Neural crest cell (in vitro differentiated cells): ENCODE measurements at places on chromosomes 11 and 22. TPM values are rescaled to one million over a fixed set of nuclear protein-coding genes. Genes with fewer than 3 reads are reported as not detected.

ABCC8 gene
- total RNA-seq = 4.6 and 6.1 TPM in 2 replicates

TTC36 gene
- total RNA-seq = 1.1 and 1.2 TPM in 2 replicates

LIF gene
- total RNA-seq = 0.57 and 1.1 TPM in 2 replicates

COMMD9 gene
- 77.4 and 85.8 TPM in 2 replicates for total RNA-seq

MADD gene
- total RNA-seq = 56.2 and 59.2 TPM in 2 replicates

PACSIN3 gene
- 56.4 and 57.0 TPM in 2 replicates for total RNA-seq

SLC22A6 gene
- not detected in 2 replicates for total RNA-seq

CCDC87 gene
- total RNA-seq = 0.93 and 1.1 TPM in 2 replicates

TRIM51 gene
- not detected in 2 replicates for total RNA-seq

ZNF215 gene
- 10.2 and 11.2 TPM in 2 replicates for total RNA-seq

MARK2 gene
- 42.4 and 42.9 TPM in 2 replicates for total RNA-seq

SMTNL1 gene
- total RNA-seq = not detected in 2 replicates

TEX12 gene
- total RNA-seq = 0.41 TPM in 1 of 2 replicates, not detected in the other

- no peak overlapping the region for H3K27ac ChIP-seq
- no peak overlapping the region for H3K4me3 ChIP-seq
- peaks cover 5% of the 10 kb centered on the region for H3K4me1 ChIP-seq
- DNase-seq = no peak
- peaks cover 25% of the 10 kb centered on the region for H3K27me3 ChIP-seq
Measured at GRCh38 chr22:48353116-48353947, 1474.3 kb downstream of the BRD1 start.

DNA sequence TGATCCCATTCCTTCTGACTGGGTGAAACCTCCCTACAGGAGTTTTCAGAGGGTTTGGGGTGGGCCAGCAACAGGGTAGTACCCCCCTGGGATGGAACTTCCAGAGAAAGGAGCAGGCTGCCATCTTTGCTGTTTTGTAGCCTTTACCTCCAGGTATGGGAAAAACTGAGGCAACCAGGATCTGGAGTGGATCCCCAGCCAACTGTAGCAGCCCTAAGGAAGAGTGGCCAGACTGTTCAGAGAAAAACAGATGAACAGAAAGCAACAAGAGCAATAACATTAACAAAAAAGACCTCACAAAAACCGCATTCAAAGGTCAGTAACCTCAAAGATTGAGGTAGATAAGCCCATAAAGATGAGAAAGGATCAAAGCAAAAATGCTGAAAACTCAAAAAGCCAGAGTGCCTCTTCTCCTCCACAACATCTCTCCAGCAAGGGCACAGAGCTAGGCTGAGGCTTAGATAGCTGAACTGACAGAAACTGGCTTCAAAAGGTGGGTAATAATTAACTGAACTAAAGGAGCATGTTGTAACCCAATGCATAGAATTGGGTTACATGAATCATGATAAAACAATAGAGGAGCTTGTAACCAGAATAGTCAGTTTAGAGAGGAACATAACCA lies 1288.6 kb upstream of the CNTN5 start:
- DNase-seq = no peak
- H3K36me3 ChIP-seq = no peaks in the 10 kb centered on the region
- no peaks in the 10 kb centered on the region for H3K4me1 ChIP-seq
- H3K27ac ChIP-seq = no peak overlapping the region
- H3K4me3 ChIP-seq = no peak overlapping the region
- H3K27me3 ChIP-seq = no peaks in the 10 kb centered on the region

- no peak overlapping the region for H3K27ac ChIP-seq
- H3K4me3 ChIP-seq = no peak overlapping the region
- H3K4me1 ChIP-seq = peaks cover 17% of the 10 kb centered on the region
- H3K27me3 ChIP-seq = no peaks in the 10 kb centered on the region
- no peak for DNase-seq
- H3K36me3 ChIP-seq = peaks cover 9% of the 10 kb centered on the region
Measured at GRCh38 chr11:115452241-115452640, 52.0 kb downstream of the CADM1 start.

GRCh38 chr11:118791961-118792569 lies 1.1 kb upstream of the DDX6 start:
- H3K36me3 ChIP-seq = peaks cover 9% of the 10 kb centered on the region
- no peak for DNase-seq
- peak overlapping the region; percentile 98 for H3K27ac ChIP-seq

- no peak overlapping the region for H3K4me3 ChIP-seq
- peaks cover 35% of the 10 kb centered on the region for H3K4me1 ChIP-seq
- no peak for DNase-seq
Measured at GRCh38 chr11:15852179-15852578, 504.2 kb downstream of the SOX6 start.

GRCh38 chr11:15568440-15568839 lies 453.7 kb downstream of the INSC start:
- H3K36me3 ChIP-seq = peaks cover 9% of the 10 kb centered on the region
- H3K27ac ChIP-seq = no peak overlapping the region
- H3K4me1 ChIP-seq = peaks cover 31% of the 10 kb centered on the region
- DNase-seq = no peak
- no peaks in the 10 kb centered on the region for H3K27me3 ChIP-seq
- H3K4me3 ChIP-seq = no peak overlapping the region

- H3K27me3 ChIP-seq = peaks cover 92% of the 10 kb centered on the region
- peak overlapping the region; percentile 82 for H3K4me3 ChIP-seq
- H3K4me1 ChIP-seq = peaks cover 11% of the 10 kb centered on the region
- H3K36me3 ChIP-seq = peaks cover 3% of the 10 kb centered on the region
- H3K27ac ChIP-seq = no peak overlapping the region
- no peak for DNase-seq
Measured at GRCh38 chr11:101126551-101127196, 2.9 kb downstream of the PGR start.

DNA sequence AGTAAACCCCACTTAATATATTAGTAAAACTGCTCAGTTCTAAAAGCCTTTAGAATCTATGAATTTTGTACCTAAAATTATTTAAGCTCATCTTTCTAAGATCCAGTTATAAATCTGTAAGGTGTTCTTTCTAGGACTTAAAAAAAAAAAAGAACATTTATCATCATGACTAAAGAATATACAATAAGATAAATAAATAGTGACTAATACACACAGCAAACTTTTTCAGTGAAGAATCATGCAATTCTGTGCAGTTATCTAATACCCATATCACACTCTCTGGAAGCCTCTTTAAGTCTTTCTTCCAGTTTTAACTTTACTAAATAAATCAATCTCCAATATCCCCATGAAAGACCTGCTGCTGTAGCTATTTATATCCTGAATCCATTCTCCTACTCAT lies 59.8 kb downstream of the CEP57 start:
- H3K27me3 ChIP-seq = no peaks in the 10 kb centered on the region
- H3K27ac ChIP-seq = no peak overlapping the region
- no peaks in the 10 kb centered on the region for H3K36me3 ChIP-seq
- peaks cover 4% of the 10 kb centered on the region for H3K4me1 ChIP-seq
- no peak for DNase-seq
- H3K4me3 ChIP-seq = no peak overlapping the region

DNA sequence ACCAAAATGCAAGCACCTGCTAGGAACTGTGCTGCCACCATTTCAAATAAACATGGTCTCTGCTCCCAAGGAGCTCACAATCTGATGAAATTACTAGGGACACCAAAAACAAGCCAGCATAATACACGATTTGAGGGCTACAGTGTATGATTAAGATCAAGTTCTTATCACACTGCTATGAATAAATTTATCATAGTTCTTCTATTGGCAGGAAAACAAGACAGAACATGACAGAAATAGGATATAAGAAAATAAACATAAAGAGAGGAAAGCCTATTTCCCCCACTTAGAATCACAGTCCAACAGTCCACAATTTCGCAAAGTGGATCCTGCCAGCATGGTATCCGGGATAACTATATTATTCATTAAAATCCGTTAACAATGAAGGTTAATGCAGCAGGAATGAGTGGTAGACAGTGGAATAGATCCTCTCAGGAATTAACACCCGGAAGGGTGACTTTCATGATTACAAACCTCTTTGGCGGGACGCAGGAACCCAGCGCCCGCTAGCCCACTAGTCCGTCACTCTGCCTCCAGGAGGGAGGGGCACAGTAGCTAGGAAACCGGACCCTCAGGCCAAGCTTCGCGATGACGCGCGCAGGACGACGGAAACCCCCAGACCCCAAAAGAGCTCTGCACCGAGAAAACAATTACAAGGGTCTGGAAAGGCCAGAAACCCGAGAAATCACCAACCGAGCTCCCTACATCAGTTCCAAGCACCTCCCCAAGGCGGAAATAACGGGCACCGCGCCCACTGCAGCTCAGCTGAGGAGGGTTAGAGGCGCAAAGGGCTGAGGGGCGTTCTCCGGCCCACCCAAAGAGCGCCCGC lies 607 bp downstream of the CCDC82 start:
- H3K36me3 ChIP-seq = peaks cover 19% of the 10 kb centered on the region
- H3K27me3 ChIP-seq = no peaks in the 10 kb centered on the region
- H3K4me3 ChIP-seq = peak overlapping the region; percentile 98

DNA sequence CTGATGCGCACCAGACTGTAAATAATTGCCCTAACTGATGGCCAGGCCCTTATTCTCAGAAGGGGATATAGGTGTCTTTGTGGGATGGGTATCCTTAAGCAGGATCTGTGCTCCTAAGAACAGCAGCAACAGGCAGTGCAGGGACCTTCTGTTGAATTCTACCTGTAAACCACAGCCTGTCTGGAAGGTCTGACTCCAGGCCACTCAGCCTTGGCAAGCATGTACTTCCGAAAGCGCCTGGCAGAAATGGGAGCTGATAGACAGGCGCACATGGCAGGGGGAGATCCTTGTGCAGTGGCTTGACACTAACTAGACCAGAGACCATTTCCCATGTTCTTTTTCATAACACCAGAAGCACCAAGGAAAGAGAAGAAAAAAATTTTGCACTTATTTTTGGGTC lies 59.0 kb downstream of the C22orf31 start:
- peaks cover 48% of the 10 kb centered on the region for H3K4me1 ChIP-seq
- no peaks in the 10 kb centered on the region for H3K27me3 ChIP-seq
- peak overlapping the region; percentile 60 for H3K4me3 ChIP-seq
- no peak for DNase-seq

- peaks cover 2% of the 10 kb centered on the region for H3K27me3 ChIP-seq
- H3K27ac ChIP-seq = no peak overlapping the region
- H3K4me3 ChIP-seq = no peak overlapping the region
- DNase-seq = no peak
- no peaks in the 10 kb centered on the region for H3K36me3 ChIP-seq
Measured at GRCh38 chr11:119525180-119525866, 102.4 kb upstream of the THY1 start.

DNA sequence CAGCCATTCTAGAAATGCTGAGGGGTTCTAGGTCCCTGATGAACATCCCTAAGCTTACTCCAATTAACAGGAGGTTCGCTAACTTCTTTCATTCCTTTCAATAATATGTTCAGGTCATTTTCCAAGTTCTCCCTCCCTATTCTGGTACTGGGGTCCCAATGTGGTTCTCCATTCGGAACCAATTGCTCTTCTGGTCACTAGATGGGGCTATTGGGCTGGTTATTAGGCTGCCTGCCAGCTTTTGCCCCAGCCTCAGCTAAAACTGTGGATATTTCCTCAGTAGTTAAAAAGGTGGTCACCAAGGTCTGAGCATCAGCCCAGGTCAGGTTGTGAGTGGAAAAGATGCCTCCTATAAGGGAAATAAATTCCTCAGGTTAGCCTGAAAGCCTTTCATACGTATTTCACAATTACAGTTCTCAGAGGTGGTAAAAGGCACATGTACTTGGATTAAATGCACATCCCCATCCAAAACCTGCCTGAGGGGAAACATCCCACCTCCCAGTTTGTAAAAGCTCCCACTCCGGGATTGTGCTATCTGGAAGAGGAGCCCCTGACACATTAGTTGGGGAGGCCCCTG lies 161.1 kb upstream of the CCDC179 start:
- no peak overlapping the region for H3K4me3 ChIP-seq
- no peak overlapping the region for H3K27ac ChIP-seq
- H3K4me1 ChIP-seq = no peaks in the 10 kb centered on the region
- H3K36me3 ChIP-seq = no peaks in the 10 kb centered on the region

DNA sequence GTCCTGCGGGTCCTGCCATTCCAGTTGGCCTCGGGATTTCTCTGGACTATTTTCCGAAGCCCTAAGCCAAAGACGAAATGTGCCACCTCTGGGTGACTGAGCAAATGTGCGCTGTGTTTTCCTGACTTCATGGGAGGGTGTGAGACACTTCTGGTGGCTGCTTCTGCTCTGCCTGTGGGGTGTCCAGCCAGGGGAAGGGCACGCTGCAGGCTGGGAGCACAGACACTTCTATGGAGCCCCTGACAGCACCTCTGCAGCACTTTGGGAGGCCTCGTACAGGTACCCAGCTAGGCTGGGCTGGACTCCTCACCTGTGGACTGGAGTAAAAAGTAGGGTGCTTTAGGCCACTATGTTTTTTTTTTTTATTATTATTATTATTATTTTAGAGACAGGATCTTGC lies 17.7 kb downstream of the TANGO2 start:
- no peak overlapping the region for H3K4me3 ChIP-seq
- H3K36me3 ChIP-seq = peaks cover 3% of the 10 kb centered on the region
- H3K27me3 ChIP-seq = no peaks in the 10 kb centered on the region
- H3K27ac ChIP-seq = no peak overlapping the region

GRCh38 chr22:48316257-48317250 lies 1511.1 kb downstream of the BRD1 start:
- H3K36me3 ChIP-seq = peaks cover 3% of the 10 kb centered on the region
- H3K27ac ChIP-seq = no peak overlapping the region
- no peak for DNase-seq

- H3K27me3 ChIP-seq = peaks cover 2% of the 10 kb centered on the region
- H3K27ac ChIP-seq = peak overlapping the region; percentile 76
Measured at GRCh38 chr11:130528298-130529261, 80.1 kb downstream of the ADAMTS15 start.

- H3K36me3 ChIP-seq = peaks cover 30% of the 10 kb centered on the region
- H3K4me3 ChIP-seq = no peak overlapping the region
Measured at GRCh38 chr22:10961043-10961860, 4566.7 kb upstream of the OR11H1 start.

DNA sequence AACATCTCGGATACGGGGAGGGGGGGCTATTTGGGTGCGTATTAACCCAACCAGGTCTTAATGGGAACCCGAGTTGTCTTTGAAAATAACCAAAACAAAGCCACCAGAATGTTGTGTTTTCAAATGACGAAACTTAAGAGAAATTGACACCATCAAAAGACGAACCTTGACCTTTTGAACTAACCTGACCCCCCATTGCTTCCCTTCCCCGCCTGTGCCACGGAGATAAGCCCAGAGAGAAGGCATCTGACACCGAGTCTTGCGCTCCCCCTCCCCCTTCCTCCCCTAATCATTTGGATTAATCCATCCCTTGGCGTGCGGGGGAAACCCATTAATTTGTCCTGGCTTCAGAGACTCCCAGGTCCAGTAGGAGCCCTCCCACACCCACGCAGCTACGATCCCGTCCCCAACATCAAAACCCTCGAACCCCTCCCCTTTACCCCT lies 4.5 kb upstream of the GCAT start:
- H3K4me3 ChIP-seq = peak overlapping the region; percentile 88
- no peak for DNase-seq
- peaks cover 48% of the 10 kb centered on the region for H3K4me1 ChIP-seq
- H3K27ac ChIP-seq = peak overlapping the region; percentile 97
- no peaks in the 10 kb centered on the region for H3K36me3 ChIP-seq

DNA sequence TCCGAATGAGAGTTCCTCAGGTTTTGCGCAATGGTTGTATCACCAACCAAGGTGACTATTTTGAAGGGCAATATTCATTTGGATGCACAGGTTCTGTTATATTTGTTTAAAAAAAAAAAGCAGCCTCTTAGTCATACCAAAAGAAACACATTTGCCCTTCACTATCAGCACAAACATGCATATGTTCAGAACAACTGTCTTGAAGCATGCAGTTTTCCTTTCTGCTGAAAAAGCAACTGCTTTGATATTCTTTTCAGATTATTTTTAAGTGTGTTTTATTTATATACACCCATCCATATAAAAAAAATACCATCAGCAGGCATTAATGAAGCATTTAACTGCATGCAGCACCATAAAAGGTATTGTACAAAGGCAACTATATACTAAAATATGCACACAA lies 67.8 kb downstream of the RBFOX2 start:
- H3K4me3 ChIP-seq = no peak overlapping the region
- no peaks in the 10 kb centered on the region for H3K27me3 ChIP-seq
- peaks cover 36% of the 10 kb centered on the region for H3K4me1 ChIP-seq
